GF-D8 (cell line): ENCODE measurements at places on chromosomes 1 and 21.

DNA sequence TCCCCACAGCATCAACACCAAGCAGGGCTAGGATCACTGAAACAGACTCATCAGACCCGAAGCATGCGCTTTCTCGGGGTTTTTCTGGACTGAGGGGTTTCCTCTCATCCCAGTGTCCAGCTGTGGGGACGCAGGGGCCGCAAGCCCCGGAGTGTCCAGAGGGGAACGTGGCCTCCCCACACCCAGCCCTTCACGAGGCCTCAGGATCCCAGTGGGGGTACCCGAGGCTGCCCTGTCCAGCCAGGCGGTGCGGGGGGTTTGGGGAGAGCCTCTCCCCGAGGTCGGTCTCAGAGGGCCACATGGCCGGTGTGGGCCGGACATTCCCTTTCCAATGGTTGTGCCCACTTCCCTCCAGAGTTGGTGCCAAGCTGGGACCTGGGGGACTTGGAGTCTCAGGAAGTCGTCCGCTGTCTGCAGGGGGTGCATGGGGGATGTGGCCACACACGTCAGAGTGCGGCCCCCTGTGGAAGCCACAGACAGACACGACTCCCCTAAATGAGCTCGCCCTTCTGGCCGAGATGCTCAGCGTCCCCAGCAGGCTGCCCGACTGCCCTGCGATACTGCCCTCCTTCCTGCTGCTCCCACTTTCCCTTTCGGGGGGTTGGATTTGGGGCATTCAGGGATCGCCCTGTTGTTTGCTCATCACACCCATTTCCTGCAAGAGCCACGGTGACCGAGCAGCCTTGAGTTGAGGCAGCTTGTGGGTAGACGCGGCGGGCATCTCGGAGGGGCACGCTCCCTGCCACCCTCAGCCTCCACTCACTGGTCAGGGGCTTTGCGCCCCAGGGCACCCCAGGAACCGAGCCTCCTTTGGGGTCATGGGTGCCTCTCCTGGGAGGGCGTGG is 4.1 kb downstream of the COL6A1 start:
- DNase-seq, result no peak

DNA sequence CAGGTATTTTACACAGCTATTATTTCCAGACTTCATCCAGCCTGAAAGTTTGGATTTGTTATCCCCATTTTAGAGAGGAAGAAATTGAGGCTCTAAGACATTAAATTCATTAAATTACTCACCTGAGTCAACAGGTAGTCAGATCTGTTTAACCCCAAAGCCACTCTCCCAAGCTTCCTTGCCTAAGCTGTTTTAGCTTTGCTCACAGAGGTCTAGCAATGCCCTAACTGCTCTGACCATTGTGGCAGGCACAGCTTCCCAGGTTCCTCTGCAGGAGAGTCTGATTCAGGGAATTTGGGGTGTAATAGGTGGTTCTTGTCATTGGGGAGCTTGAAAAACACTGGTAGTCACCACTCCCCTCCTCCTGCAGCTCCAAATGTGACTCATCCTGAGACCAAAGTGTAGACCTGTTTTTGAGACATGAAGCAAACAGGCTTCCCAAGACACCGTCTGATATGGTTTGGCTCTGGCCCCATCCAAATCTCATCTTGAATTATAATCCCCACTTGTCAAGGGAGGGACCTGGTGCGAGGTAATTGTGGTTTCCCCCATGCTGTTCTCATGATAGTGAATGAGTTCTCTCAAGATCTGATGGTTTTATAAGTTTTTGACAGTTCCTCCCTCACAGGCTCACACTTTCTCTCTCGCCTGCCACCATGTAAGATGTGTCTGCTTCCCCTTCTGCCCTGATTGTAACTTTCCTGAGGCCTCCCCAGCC is 142.8 kb upstream of the DNAH14 start:
- no peak for DNase-seq

DNA sequence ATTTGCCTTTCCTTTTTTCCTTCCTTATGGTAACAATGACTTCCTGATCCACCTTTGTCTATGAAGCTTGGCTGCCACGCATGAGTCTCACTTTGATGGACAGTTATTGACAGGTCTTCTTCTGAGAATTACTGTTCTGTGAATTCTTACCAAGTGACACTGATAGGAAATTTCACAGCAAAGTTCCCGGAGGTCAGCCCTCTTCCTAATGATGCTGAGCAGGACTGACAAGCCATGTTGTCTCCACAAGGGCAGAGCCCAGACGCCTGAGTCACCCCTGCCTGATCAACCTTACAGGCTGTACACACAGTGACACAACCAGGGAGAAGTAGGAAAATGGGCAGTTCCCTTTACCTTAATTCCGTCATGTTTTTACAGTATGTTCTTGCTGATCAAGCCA is 44.2 kb downstream of the ZC3H11B start:
- no peak for DNase-seq

GRCh38 chr1:226395753-226396152 is 12.1 kb downstream of the PARP1 start:
- no peak for DNase-seq

GRCh38 chr1:158646465-158646864 is 40.0 kb downstream of the SPTA1 start:
- no peak for DNase-seq

DNA sequence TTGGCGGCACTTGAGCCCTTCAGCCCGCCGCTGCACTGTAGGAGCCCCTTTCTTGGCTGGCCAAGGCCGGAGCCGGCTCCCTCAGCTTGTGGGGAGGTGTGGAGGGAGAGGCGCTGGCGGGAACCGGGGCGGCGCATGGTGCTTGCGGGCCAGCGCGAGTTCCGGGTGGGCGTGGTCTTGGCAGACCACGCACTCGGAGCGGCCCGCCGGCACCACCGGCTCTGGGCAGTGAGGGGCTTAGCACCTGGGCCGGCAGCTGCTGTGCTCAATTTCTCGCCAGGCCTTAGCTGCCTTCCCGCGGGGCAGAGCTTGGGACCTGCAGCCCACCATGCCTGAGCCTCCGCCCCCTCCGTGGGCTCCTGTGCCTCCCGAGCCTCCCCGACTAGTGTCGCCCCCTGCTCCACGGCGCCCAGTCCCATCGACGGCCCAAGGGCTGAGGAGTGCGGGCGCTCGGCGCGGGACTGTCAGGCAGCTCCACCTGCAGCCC is 673.7 kb upstream of the BRINP3 start:
- DNase-seq, result no peak

- DNase-seq, result no peak
Observed at GRCh38 chr1:64843675-64844074, 98.8 kb downstream of the RAVER2 start.

DNA sequence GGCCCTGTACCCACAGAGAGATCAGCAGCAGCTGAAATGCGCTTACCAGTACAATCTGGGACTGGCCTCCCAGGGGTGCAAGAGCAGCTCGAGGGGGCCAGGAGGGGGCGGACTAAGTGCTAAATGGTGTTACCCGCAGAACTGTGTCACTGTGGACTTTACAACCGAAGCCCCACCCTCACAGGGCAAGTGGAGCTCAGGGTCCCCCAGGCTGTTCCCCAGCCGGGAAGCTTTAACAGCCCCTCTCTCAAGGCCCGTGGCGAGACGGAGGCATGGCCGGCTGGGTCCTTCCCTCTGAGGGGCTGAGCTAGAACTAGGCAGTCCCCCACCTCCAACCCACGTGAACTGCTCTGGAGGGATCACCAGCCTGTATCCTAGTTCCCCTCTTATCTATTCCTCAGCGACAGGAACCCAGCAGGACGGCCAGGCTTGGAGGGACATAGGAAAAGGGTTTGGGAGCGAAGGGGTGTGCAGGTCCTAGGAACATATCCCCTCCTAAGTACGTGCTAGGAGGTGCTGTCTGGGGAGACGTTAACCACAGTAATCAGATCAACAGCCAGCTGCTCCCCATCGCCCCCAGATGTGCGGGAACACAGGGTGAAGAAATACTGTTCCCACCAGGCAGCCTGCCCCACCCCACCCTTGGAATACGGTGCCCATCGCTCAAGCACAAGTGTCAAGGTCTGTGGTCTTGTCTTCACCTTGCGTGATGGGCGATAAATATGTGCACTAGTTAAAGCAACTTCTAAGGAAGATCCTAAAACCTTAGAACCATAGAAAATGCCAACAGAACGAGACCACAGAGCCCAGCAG is 24.4 kb downstream of the ZBTB17 start:
- no peak for DNase-seq

GRCh38 chr21:17045214-17045853 is 467.5 kb upstream of the CXADR start:
- no peak for DNase-seq

- no peak for DNase-seq
Observed at GRCh38 chr1:4652631-4653327, 1.6 kb upstream of the AJAP1 start.

GRCh38 chr1:41241749-41242341 is at the start of gene SCMH1:
TSS of gene SCMH1 (minus strand) at chr1:41242306. CDS start at chr1:41186133, 56,173 bp downstream.
- DNase-seq, result no peak

- DNase-seq, result no peak
Observed at GRCh38 chr1:77540501-77541161, 141.8 kb downstream of the ZZZ3 start.

- no peak for DNase-seq
Observed at GRCh38 chr1:97787231-97787630, 133.6 kb downstream of the DPYD start.

DNA sequence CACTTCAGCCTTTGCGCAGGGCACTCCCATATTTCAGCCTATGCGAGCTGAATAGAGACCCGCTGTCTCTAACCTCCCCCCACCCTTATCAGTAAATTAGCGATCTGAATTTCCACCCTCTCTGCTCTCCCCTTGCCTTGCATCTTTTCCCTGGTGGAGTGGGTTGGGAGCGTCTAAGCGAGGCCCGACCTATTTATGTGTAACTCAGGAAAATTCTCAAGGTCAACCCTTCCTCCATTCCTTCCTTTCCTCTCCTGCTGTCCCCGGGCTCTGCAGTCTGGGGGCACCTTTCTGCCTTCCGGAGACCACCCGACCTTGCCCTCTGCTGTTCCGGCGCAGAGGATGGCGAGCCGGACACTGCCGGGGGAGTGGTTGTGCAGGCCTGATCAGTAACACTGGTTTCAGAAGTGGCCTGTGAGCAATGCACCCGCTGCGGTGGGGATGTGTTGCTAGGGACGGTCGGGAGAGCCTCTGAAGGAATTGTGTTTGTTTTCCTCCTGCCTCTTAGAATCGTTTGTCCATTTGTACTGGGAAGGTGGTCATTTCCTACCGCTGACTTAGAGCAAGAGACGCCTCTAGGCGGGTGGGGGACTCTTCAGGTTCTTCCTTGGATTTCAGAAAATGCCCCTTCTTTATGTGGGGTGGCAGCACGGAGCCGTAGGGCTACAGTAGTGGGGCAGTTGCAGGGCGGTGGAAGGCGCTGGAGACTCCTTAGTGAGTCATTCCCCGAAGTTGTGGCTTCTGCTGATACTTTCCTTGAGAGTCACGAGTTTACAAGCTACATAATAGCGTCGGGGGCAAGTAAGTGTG is 513 bp downstream of the MGST3 start:
- peak; percentile 36 for DNase-seq

DNA sequence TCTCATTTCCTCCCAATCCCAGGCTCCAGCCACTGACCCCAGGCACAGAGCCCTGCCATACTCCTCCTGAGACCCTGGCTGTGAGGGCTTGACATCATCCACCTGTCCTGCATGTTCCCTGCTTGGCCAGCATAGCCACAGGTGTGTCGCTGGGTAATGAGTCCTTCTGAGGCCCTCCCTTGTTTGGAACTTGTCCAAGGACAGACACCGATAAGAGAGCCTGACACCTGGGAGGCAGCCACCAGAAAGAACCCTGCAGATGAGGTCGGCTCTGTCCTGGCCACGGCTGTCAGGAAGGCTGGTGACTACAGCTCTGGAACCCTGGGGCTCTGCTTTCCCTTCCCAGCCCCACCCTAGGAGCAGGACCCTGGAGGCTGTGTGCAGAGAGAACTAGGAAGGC is 34.6 kb downstream of the TMEM63A start:
- no peak for DNase-seq

DNA sequence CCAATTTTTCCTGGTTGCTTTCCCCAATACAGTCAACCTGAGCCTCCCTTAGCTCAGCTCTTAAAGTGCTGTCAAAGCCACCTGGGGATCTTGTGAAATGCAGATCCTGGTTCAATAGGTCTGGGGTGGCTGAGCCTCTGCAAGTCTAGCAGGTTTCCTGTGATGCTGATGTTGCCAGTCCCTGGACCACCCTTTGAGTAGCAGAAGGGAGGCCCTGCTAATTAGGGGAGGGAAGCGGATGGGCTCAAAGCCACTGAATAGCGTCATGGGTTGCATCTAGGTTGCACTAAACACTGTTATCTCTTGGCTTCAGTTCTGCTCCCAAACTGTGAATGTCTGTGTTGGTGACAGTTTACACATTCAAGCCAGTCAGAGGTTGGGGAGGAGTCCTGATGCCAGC is 127.2 kb downstream of the KAZN start:
- DNase-seq, result no peak

DNA sequence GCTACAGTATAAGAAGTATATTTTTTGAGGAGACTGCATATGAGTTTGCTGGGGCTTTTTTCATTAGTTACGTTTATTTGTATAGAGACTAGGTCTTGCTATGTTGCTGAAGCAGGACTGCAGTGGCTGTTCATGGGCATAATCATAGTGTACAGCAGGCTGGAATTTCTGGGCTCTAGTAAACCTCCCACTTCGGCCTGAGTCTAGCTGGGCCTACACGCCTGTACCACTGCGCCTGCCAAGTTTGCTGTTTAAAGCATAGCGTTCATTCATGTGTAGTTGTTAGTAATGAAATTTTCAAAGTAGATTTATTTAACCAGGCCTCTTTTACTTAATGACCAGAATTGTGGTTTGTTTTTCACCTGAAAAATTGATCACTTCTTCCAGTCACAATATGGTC is 33.8 kb downstream of the HS2ST1 start:
- no peak for DNase-seq

GRCh38 chr1:89962742-89963075 is 32.2 kb upstream of the ZNF326 start:
- no peak for DNase-seq

DNA sequence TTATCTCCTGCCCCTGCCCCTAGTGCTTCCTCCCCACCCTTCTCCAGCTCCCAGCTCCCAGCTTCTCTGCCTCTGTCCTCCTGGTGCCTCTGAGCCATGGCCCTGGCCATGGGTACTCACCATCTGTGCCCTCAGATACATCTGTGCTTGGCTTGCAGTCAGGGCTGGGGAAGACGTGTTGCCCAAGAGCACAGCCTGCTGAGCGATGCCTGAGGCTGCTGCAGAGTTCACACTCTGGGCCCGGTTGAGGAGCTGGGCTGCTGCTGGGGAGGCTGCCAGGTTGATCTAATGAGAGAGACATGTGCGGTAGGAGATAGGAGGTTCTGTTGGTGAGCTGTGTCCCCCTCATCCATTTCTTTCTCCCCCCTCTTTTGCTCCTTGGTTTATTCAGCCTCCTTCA is 49.4 kb upstream of the A3GALT2 start:
- DNase-seq, result no peak

GRCh38 chr1:53860967-53861411 is 22.9 kb upstream of the NDC1 start:
- no peak for DNase-seq

GRCh38 chr1:12126781-12127180 is 40.0 kb upstream of the TNFRSF1B start:
- DNase-seq, result no peak

DNA sequence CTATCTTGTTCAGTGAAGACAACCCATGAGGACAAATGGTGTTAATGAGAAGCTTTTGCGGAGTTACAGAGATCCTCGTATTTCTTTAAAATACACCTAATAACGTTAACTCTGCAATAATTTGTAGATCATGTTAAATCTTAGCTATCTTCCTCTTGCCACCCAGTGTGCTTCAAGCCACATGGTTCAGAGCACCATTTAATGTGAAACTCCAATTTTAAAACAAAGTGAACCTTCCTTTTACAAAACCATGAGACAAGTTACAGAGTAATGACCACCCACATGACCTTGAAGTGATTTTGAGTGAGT is 1.7 kb upstream of the KCNE2 start:
- no peak for DNase-seq
